ENCODE measurements at places on chromosomes 2 and 18.
A peak's percentile ranks its signal among the peaks of the same experiment; 100 is the strongest.

DNA sequence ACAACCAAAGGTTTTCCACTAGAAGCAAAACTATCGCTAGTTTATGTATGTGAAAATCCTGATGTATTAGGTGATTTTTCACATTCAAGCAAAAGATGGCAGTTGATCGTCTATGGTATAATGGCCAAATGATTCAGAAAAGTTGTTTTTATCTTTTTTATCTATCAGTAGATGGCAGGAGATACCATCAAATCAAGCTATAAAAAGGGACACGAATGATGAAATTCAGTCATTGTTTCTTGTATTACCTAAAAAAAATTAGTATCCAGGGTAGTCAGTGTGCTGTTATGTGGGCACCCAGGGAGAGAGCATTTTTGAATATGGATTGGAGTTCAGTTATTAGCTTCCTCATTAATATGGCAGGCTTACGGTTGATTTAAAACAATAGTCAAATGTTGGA, 22.9 kb upstream of the CAVIN2 start:
- no peak for DNase-seq

- no peak for DNase-seq
These were observed 1.6 kb downstream of the SCTR start for GRCh38 chr2:119522671-119523070.

GRCh38 chr18:3691705-3692104, 241.7 kb downstream of the TGIF1 start:
- no peak for DNase-seq

DNA sequence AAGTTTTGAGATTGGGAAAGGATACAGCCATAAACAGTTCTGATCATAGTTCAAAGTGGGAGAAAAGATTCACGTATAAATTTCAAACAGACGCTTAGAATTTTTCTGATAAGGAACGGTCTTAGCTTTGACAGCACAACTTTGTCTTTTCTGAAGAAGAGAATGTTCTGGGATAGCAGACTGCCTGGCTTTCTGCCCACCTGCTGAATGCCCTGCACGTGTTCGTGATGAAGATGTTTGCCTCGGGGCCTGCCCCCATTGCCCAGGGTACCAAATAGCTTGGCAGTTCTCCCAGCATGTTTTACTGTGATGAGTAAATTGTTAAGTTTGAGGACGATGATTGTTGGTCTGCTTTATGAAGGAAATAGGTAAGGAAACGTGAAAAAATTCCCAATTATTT, 4.6 kb downstream of the MRPL33 start:
- no peak for DNase-seq

DNA sequence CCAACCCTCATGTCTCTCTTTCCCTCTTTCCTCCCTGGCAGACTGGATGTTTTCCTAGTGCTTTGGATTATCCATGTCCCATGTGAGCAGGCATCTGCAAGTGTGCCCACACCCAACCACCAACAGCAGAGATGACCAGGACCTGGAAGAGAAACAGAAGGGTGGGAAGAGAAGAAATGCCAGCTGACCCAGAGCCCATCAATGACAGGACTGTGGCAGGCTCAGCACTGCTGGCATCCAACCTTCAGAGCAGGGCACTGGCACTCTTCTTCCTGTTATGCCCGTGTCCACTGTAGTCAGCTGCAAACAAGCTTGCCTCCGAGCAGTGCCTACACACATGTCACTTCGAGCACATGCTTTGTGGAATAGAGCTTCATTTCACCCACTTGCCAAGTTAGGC, 121.1 kb downstream of the TANC1 start:
- no peak for DNase-seq

DNA sequence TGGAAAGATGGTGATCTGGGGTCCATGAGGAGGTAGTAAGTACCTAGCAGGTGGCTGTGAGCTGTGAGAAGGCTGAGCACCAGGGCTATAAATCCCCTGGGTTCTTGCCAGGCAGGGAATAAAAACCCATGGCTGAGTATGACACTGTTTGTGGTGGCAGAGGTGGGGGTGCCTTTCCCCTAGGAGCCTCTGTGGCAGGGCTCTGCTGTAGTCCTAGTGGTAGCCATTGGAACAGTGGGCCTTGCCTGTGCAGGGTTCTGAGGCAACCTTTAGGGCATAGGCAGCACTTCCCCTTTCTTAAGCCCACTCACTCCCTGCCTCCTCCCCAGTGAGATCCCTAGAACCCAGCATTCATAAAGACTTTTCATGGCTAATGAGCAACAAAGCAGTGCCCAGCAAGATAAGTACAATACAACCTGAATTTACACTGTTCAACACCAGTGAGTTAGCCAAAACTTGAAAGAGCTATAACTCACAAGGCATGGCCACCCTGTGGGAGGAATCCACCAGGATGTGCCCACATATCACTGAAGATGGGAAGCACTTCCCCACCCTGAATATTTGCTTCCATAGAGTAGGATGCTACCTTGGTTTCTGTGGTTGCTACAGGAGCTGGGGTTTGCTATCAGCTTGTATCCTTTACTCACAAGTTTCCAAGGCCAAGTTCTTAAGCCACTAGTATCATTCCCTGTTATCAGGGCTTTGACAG, 100.9 kb upstream of the NEUROD1 start:
- DNase-seq = peak; percentile 75

GRCh38 chr2:118340103-118340502, 251.8 kb downstream of the INSIG2 start:
- DNase-seq = no peak

GRCh38 chr2:215883799-215884198, 129.6 kb downstream of the MREG start:
- DNase-seq = no peak

DNA sequence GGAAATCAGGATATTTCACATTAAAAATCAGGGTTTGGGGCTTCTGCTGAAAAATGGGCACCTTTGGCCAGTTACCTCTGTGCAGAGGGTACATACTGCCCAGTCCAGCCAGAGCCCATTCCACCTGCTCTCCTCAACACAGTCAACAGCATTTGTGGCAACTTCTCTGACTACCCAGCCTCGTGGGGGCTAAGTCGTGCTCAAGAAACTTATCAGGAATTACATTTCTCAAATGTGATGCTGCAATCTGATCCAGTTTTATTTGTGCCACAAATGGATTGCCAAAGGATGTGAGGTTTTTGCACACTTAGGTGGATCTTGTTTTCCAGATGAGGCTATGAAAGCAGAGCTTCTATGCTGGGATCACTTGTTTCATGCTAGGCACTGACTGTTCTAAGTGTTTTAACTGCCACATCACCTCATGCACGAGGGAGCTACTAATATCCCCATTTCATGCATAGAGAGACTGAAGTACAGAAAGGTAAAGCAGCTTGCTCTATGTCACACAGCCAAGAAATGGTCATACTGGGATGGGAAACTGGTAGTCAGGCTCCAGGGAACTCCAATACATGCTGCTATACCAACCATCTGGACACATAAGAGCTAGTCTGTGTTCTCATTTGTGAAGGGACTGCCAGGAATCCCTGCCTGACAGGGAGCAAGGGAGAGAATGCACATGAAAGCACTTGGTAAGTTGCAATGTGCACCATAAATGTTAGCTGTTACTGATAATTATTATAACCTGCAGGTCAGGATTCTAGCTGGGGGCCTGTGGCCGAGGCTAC, 89.0 kb upstream of the HK2 start:
- no peak for DNase-seq

- DNase-seq = no peak
These were observed 20.3 kb downstream of the SPOPL start for GRCh38 chr2:138521821-138522220.

DNA sequence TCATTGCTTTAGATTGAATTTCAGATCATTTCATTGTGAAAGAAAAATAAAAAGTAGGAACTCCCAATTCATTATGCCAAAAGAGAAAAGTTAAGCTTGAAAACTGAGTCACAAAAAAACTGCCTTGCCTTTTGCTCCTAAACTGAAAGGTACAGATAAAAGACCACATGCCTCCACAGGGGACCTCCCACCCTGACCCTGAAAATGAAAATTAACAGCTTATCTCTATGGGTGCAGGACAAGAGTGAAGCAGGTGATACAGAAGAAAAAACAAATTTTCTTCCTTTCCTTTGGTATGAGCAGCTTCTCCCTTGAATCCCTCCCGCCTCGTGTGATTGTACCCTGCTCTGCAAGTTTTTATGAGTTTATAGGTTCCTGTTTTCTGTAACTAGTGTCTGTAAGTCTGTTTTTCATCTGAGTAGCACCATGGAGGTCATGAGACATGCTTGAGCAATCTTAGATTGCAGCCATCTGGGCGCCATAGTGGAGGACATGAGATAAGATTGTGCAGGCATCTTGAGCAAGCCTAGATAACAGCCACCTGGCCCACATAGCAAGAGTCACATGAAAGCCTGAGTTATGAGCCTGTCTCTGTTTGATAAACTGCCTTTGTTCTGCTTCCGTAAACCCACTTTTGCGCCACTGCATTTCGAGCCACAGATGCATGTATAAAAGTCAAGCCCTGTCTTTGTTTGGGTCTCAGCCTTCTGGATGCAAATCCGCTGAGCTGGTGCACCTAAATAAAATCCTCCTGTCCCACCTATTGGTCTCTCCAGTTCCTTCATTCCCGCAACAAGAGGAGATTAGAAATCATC, 56.2 kb upstream of the DYNC1I2 start:
- peak; percentile 19 for DNase-seq

- DNase-seq = no peak
These were observed 293.8 kb downstream of the CNTNAP5 start for GRCh38 chr2:124318913-124319312.

- DNase-seq = peak; percentile 76
These were observed 56.2 kb upstream of the SLC16A14 start for GRCh38 chr2:230124757-230125431.

DNA sequence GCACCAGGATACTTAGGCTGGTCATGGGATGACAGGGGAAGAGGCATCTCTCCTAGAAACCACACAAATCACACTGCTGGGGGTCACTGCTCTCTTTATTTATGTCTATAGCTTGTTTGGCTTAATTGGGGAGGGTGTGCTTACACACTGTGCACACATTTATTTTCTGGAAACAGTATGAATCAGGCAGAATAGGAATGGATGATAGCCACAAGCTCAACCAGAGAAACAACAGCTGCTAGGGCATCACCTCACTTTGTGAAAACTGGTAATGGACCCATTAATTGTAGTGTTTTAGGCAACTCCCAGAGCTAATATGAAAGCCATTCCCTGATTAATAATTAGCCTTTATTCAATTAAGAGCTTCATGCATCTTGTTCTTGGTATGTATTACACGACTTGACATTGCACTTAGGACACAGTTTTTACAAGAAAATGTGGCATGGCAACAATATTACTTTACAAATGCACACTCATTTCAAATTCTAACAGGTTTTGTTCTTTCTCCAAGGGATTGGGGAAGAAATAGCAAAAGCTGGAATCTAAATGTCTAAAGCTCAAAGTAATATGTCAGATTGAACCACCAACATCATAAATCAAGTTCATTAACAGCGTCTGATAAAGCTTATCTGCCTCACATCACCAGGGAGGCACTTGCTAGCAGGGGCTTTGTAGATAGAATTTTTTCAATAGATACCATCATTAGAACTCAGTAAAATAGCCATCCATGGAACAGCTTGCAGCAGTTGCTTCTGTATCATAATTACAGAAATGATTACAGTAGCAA, 361.9 kb upstream of the FSHR start:
- DNase-seq = no peak

- DNase-seq = peak; percentile 38
These were observed 1.7 kb downstream of the RTN4 start for GRCh38 chr2:55048508-55049042.

- no peak for DNase-seq
These were observed 60.8 kb downstream of the GPR39 start for GRCh38 chr2:132477436-132477835.

DNA sequence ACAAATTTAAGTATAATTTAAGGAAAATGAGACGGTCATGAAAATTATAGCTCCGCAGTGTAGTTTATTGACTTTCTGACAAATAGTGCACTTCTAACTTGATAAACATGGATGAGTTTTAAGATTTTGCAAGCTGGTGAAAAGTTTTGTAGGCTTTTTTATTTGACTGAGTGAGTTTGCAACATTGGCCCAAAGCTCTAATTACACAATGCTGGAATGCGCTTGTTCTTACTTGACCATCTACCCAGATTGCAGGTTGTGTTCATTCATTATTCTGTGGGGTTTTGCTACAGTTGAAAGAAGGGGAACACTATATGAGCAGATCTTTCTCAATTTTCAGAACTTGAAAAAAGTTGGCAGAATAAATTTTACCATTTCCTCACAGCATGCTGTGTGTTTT, 13.5 kb downstream of the SPOPL start:
- DNase-seq = no peak

DNA sequence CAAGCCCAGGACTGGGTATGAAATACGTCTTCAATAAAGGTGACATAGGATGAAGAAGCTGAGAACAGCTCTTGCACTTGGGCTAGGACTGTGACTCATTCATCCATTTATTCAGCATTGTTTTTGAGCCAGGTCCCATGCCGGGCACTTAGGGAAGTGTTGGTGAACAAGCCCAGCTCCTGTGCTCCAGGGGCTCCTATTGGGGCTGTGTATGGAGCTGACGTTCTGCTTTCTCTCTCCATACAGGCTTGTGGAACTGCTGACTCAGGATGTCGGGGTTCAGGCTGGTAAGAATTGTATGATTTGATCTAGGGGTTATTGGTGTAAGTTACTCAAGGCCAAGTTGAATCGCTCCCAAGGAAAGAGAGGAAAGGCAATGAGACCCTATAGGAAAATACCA, 24.0 kb downstream of the MYO7B start:
- no peak for DNase-seq

GRCh38 chr2:42560899-42561298, 7.5 kb upstream of the MTA3 start:
- DNase-seq = no peak

GRCh38 chr2:197591339-197592072, 75.6 kb downstream of the MOB4 start:
- no peak for DNase-seq

DNA sequence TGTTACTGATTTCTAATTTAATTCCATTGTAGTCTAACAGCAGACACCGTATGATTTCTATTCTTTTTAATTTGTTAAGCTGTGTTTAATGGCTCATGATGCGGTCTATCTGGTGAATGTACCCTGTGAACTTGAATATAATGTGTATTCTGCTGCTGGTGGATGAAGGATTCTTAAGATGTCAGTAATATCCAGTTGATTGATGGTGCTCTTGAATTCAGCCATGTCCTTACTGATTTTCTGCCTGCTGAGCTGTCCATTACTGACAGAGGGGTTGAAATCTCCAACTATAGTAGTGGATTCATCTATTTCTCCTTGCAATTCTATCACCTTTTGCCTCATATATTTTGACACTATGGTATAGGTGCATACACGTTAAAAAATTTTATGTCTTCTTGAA, 373.3 kb upstream of the RAB12 start:
- no peak for DNase-seq
